Tibial artery (tissue), 4 donors: ENCODE measurements at places on chromosomes 13 and 19.

GRCh38 chr13:76884186-76884906 lies 1.9 kb downstream of the KCTD12 start:
- no peak for DNase-seq

GRCh38 chr13:82344867-82345266 lies 1537.4 kb downstream of the SLITRK1 start:
- DNase-seq = no peak

GRCh38 chr19:23286477-23286876 lies 36.3 kb upstream of the ZNF724 start:
- DNase-seq = no peak

GRCh38 chr19:1284293-1284978 lies 1.2 kb upstream of the EFNA2 start:
- no peak for DNase-seq

- DNase-seq = no peak
Measured at GRCh38 chr13:45751885-45752284, 49.8 kb downstream of the CBY2 start.

- DNase-seq = peak; percentile 60
Measured at GRCh38 chr19:53868091-53868891, 608 bp downstream of the MYADM start.

DNA sequence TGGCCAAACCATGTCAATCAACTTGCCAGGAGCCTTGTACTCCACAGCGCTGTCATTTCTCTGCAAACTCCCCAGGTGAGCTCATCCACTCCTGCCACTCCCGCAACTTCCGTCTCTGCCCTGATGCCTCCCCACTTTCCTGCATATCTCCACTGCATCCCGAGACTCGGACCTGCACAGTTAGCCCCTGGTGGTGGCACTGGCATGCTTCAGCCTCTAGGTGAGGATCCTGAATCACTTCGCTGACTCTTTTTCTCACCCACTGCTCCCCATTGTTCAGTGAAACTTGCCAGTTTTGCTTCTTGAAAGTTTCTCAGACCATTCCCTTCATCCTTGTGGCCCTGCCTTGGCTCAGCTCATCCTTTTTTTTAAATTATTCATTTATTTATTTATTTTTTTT lies 3.4 kb upstream of the CTU1 start:
- no peak for DNase-seq

DNA sequence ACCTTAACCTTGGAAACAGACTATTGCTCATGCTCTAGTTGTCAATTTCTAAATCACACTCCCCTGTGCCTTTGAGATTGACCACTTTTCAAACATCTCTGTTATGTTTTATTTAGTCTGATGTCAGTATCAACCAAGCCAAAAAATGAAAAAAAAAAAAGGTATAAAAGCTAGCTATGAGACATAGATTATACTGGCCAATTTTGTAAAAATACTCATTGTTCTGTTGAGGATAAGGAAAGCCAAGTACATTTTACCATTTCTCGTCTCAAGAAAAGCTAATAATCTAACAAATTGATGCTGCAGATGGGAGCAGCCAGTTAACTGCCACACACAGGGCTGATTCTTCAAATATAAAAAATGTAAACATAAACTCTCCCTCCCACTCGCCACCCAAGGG lies 572.6 kb upstream of the KLF12 start:
- DNase-seq = no peak

- DNase-seq = no peak
Measured at GRCh38 chr13:79309690-79310089, 96.4 kb downstream of the RBM26 start.

DNA sequence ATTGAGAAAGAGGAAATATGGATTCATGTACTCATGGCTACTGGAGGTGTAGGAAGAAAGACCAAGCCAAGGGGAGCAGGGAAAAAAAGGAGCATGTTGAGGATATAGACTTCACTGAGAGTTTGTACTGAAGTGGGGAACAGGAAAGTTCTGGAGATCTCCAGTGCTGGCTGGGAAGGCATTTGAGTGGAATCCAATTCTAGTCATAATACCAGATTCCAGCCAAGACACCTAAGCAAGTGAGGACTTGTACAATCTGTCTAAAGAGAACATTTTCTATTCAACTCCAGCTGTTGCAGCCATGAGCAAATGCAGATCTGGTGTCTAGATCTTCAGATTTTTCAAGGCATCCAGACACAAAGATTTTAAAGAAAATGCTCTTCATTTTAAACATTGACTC lies 412.5 kb downstream of the OXGR1 start:
- no peak for DNase-seq

DNA sequence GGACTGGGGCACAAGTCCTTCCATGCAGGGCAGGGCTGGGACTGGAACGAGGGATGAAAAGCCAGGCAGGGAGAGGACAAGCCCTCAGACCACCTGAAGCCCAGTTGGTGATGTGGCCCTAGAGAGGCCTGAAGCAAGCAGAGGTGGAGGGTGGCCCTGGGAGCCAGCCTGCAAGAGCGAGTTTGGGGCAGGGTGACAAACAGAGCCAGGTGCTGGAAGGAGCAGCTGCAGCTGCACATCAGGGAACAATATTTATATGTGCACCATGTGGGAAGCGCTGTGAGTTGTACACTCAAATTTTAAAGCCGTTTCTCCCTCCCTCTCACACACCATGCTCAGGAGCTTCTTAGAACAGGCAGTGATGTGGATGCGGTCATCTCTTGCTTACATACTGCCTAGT lies 67.8 kb downstream of the FGF9 start:
- DNase-seq = no peak

DNA sequence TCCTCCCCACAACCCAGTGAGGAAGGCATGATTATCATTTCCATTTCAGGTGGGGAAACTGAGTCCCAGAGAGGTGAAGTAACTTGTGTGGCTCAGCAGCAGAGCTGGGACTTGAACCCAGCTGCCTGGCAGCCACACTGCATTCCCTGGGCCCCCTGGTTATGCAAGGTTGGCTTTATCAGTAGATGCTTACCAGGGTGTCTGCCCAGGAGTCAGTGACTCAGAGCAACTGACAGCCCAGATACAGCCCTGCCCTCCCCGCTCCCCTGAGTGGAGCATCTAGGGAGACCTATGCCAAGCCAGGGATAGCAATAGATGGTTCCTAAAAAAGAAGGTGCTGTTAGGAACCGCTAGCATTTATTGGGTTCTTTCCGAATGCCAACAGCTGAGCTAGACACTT lies 5.9 kb downstream of the IGLON5 start:
- no peak for DNase-seq

GRCh38 chr19:46634045-46634655 lies 1.9 kb downstream of the GNG8 start:
- DNase-seq = peak; percentile 75

GRCh38 chr13:99067159-99067985 lies 89.5 kb upstream of the DOCK9 start:
- DNase-seq = no peak

DNA sequence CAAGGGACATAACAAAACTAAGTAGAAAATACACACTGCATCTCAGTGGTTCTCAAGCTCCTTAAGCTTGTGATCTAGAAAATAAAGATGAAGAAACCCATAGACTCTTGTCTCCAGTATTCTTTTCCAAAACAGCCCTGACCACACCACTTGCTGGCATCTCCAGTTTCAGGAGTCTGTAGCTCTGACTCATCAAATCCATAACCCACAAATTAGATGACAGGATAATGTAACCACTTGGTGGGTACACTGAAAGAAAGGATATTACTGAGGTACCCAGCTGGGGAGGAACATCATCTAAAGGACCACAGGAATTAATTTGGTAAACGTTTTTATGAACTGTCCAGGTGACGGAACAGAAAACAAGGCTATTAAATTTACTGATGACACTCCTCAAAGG lies 214.7 kb downstream of the VWA8 start:
- no peak for DNase-seq

GRCh38 chr13:99657848-99658260 lies 156.6 kb downstream of the TM9SF2 start:
- peak; percentile 37 for DNase-seq

DNA sequence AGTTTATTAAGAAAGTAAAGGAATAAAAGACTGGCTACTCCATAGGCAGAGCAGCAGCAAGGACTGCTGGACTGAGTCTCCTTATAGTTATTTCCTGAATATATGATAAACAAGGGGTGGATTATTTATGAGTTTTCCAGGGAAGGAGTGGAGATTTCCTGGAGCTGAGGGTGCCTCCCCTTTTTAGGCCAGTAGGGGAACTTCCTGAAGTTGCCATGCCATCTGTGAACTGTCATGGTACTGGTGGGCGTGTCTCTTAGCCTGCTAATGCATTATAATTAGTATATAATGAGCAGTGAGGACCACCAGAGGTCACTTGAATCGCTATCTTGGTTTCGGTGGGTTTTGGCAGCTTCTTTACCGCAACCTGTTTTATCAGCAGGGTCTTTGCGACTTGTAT lies 13.5 kb downstream of the ZSCAN5A start:
- DNase-seq = no peak

DNA sequence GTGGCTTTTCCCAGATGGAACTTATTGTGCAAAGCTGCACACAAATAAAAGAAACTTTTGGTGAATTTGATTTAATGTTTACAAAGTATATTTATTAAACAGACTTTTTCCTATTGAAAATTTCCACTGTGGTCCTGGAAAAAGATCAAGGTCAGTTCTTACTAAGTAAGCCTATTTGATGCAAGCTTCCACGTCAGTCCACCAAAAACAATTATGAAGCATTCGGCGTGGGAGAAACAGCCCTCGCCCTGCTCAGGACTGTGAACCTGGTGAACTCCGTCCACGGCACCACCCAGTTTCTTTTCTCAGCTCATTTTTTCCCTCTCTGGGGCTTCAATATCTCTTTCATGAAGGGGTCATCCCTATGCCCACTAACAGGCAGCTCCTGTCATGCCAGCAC lies 149.8 kb downstream of the EFNB2 start:
- DNase-seq = no peak

- no peak for DNase-seq
Measured at GRCh38 chr13:100156788-100157187, 67.9 kb downstream of the PCCA start.

DNA sequence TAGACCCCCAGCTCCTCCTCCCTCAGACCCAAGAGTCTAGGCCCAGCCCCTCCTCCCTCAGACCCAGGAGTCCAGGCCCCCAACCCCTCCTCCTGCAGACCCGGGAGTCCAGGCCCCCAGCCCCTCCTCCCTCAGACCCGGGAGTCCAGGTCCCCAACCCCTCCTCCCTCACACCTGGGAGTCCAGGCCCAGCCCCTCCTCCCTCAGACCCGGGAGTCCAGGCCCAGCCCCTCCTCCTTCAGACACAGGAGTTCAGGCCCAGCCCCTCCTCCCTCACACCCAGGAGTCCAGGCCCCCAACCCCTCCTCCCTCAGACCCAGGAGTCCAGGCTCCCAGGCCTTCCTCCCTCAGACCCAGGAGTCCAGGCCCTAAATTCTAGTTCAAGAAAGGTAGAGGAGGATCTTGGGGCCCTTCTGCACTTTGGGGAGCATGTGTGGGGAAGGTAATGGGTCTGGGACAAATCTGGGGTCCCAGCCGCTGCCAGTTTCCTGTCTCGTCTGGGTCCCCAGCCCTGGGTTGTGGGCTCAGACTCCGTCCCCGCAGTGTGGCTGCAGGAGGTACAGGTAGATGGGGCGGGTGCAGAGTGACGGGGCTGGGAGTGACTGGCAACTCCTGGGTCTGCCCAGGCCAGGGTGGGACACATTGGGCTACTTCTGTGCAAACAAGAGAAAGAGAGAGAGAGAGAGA lies 3.2 kb upstream of the TMEM190 start:
- DNase-seq = no peak

GRCh38 chr19:18543814-18544475 lies 572 bp upstream of the FKBP8 start:
- no peak for DNase-seq

- DNase-seq = no peak
Measured at GRCh38 chr19:29409076-29409862, 116.5 kb upstream of the VSTM2B start.

DNA sequence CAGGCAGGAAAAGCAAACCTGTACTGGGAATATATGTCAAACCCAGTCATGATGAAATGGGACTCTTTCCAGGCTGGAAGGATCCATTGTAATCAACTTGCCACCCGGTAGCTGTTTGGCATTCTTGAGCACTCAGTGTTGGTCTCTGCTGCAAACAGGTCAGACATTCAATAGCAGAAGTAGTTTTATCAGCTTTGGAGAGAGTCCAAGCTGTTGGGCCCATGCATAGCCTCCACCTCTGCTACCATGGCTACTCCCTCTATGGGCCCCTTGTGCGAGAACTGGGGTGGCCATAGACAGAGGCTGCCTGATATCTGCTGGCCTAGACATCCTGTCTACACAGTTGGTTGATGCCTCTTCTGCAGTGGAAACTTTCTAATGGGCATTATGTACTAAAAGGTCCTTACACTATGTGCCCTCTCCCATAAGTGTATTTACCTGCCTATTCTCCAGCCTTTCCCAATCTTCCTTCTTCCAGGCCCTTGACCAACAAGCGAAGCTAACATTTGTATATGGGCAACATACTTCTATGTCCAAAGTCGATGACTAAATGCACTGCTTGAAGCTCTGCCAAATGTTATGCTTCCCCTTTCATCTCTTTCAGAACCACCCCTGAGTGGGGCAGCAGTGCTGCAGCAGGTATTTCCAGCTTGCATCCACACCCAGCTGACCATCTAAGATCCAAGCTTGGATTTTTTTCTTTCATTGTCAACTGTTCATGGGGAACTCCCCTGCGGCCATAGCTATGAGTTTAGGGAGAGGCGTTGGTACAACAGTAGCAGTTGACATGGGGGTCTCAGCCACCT lies 5.3 kb upstream of the RNF6 start:
- DNase-seq = no peak

DNA sequence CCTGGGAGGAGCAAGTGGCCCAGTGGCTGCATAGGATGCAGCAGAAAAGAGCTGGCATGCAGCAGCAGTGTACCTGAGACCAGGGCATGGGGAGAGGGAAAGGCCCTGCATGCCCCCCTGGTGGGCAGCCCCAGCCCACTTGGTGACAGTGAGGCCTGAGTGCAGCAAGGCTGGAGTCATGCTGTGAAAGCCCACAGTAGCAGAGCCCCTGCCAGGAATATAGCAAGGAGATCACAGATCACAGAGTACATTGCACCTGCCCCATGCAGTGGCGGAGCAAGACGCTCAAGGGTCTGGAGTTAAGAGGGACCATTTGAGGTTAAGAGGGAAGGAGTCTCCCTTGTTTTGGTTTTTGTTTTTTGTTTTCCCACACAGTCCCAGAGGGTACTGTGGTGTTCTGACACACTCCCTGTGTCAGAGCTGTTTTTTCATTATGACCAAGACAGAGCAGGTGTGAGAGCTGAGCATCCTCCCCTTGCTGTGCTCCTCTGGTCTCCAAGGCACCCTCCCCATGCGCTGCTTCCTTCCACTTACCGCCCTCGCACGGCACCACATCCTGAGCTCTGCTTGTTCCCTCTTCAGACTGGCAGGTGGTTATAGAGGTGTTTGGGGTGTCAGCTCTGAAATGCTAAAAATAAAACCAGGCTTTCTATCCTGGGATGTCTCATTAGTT lies 85.0 kb upstream of the UBL3 start:
- no peak for DNase-seq

GRCh38 chr19:42113641-42114348 lies 18.5 kb downstream of the POU2F2 start:
- DNase-seq = no peak

GRCh38 chr13:89951341-89951740 lies 1396.1 kb upstream of the MIR17HG start:
- no peak for DNase-seq
